ENCODE measurements at places on chromosomes 6 and 20. TPM values are rescaled to one million over a fixed set of nuclear protein-coding genes. Genes with fewer than 3 reads are reported as not detected.

DNA sequence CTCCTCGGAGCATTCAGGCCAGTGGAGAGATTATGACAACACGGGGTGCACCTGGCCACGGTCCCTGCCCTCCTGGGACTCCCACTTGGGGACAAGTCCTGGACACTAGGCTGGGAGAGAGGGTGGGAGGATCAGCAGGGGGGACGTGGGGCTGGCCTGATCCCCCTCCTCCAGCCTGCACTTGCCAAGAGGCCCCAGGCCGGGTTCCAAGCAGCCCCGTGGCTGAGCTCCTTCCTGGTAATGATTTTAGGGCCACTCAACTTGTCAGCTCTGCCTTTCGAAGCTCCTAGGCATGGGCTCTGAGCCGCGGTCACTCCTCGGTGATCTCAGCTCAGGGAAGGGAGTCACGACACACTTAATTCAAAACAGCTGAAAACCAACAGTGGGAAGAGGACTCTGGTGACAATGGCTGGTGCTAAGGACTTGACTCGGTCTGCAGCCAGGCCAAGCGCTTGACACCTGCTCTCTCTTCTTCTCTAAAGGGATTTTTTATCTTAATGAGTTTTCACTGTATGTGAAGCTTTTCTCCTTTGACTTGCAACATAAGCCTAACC lies 161.7 kb downstream of the BMP7 start:
- DNase-seq, result no peak

DNA sequence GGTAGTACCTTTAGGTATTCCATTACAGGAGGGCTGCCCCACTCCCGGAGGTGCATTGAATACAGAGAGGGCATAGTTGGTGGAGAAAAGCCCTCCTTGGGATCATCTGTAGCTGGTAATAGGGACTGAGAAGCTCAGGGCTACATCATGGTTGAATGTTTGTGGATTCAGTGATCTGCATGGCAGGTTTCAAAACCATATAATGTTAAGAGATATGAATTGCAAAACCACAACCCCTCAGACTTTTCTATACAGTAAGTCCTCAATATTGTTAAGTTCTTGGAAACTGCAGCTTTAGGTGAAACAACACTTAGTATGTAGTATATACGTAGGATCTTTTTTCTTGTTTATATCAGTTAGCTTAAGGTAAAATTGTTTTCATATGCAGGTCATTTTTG lies 11.3 kb downstream of the TULP4 start:
- DNase-seq, result no peak

DNA sequence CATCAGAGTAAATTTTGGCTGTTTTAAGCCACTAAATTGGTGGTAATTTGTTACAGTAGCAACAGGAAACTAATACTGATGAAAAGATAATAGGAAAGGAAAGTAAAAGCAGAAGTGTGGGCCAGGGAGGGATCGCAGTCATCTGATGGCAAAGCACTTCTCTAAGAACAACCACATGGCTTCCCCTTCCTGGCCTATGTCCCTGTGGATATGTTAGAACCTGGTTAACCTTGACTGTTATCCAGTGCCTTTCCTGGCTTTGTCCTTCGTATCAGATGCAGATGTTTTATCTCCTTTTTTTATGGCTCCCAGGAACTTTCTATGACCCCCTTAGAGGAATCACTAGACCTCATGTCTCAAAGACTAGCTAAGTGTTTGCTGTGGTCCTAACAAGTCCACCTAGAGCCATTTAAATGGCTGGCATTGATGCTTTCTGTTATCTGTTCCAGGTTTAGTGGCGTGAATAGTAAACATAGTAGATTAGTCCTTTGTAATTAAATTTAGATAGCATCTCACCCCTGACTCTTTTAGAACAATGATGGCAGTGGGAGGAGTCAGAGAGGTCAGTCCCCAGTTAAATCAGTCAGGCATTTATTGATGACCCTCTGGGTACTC lies 79.2 kb upstream of the PHACTR2 start:
- peak; percentile 4 for DNase-seq

GRCh38 chr6:31497531-31498476 lies at the start of gene MICB:
Gene MICB (plus strand): TSS chr6:31498145. CDS start chr6:31498194, 49 bp downstream.
- DNase-seq, result peak; percentile 86

DNA sequence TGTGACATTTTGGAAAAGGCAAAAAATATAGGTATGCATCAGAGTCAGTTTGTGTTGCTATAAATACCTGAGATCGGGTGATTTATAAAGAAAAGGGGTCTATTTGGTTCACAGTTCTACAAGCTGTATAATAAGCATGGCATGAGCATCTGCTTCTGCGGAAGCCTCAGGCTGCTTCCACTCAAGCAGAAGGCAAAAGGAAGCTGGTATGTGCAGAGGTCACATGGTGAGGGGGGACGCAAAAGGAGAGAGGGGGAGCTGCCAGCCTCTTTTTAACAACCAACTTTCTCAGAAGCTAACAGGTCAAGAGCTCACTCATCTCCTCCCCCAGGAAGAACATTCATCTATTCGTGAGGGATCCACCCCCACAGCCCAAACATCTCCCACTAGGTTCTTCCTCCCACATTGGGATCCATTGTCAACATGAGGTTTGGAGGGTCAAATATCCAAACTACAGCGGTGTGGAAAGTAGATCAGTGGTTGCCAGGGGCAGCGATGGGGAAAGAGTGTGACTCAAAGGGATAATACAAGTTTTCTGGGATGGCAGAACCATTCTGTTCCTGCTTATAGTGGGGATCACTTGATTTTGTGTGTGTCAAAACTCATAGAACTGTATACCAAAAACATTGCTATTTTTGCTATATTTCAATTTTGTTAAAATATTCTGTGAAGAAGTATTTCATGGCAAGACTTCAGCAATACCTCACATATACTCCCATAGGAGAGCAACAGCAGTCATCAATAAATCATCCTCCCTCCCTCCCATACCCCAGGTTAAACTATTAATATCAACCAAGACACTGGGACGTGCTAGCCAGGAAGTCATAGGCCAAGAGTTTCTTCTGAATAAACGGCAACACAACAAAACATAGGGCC lies 9.9 kb upstream of the FAM50B start:
- DNase-seq, result no peak

SDC4 gene
- total RNA-seq, result 25.5 TPM

DNA sequence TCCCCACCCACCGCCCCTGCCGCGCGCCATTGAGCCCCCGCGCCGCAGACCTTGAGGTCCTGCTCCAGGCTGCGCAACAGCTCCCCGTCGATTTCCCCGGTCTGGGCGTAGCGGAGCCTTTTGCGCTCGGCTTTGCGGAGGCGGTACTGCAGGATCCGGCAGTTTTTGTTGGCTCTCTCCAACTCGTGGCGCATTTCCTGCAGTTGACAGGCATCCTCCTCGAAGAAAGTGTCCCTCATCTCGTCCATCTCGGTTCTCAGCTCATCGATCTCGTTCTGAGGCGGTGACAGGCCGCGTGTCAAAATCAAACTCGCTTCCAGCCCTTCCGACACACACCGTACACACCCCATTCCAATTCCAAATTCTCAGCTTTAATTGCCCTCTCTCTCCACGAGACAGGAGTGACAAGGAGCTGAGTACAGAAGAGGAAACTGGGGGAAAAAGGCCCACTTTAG lies 4.3 kb downstream of the MTCL3 start:
- DNase-seq, result peak; percentile 56

SRXN1 gene
- 17.0 TPM for total RNA-seq

GRCh38 chr20:17971300-17972013 lies 2.6 kb downstream of the MGME1 start:
- DNase-seq, result no peak

DNA sequence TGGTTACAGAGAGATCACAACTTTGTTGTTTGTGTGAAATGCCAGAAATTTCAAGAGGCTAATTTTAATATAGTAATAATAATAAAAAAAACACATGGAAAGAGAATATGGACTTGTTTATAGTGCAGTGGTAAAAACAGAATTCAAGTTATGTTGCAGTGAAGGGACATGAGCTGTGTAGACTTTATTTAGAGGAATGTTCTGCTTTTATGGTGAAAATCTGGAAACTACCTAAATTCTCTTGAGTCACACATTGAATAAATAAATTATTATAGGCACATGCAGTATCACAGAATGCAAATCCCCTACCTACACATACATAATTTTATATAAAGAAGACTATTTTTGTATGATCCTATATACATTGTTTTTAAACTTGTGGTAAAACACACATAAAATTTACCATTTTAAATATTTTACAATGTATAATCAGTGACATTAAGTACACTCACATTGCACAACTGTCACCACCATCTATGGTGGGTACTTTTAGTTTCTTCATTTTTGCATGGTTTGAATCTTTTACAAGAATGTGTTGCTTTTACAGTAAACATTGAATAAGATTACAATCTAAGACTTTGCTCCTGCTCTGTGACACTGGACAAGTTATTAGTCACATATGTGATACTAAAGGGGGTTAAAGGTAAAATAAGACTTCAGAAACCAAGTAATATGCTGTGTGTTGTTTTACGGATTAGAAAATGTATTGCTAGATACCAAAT lies 107.4 kb downstream of the B3GAT2 start:
- DNase-seq, result no peak

DNA sequence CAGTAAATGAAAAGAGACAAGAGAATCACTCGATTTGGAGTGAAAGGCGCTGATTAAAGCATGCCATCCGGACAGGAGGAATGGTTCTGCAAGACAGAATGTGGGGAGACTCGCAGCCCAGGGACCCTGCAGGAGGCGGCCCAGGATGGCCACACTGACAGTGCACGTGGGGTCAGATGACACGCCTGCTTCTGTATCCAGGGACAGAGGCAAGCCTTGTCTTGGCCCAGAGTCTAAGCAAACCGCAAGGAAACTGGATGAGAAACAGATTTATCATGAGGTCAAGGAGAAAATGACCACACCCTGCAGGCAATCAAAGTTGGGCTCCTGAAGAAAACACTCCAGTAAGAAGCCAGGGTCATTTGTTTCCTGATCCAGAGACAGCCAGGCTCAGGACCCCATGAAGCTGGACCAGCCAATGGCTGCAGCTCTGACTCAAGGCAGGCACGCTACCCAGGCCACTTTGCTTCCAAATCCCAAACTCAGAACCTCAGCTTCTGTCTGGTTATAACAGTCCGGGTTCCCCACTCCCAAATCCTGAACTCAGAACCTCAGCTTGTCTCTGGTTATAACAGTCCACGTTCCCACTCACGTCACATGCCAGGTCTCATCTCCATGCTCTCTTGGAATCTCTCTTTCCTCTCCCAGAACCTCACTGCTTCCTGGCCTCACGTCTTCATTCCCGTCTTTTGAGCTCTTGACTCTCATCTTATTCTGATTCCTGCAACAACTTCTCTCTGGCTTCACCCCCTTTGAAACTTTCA lies 144.9 kb upstream of the THBS2 start:
- no peak for DNase-seq

DNA sequence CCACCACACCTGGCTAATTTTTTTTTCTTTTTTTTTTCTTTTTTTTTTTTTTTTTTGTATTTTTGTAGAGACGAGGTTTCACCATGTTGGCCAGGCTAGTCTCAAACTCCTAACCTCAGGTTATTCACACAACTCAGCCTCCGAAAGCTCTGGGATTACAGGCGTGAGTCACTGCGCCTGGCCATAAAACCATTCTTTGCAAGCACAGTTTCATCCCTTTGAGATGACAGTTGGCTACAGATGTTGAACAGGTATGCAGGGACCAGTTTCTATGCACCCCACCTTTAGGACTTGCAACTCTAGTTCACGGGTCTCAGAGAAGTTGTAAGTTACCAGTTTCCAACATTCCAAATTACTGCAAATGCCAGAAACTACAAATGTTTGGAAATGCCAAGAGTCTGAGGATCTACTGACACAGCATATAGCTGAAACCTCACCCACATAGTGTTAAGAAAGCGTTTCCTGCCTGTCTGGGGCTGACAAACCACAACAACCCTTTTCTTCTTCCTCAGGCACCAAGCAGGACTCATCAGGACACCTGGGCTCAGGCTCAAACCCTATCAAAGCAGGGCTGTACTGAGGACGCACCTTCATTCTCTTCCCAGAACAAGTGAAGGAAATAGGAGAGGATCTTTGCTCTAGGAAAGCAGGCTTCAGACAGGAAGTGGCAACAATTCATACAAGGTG lies 22.9 kb downstream of the ARHGAP18 start:
- DNase-seq, result peak; percentile 36

RAE1 gene
- 59.0 TPM for total RNA-seq

DNA sequence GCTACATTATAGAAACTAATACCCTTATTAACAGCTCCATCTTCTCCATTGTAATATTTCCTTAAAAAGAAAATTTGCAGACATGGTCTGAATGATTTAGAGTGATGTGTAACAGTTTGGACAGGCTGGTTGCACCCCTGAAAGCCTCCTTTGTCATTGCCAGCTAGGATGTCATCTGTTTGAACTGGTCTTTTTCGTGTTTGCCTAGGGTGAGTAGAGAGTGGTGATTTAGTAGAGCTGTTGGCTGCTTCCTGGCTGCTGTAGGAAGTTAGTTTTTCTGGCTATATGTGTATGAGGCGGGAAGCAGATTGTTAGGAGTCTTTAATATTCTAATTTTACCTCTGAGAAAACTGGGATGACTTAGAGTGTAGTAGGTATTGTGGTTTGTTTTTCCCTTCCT lies 101.1 kb downstream of the ZFAND3 start:
- DNase-seq, result no peak

GRCh38 chr20:23311947-23312506 lies 38.6 kb upstream of the NXT1 start:
- DNase-seq, result no peak

PPP1R16B gene
- total RNA-seq, result 65.4 TPM

ENPP5 gene
- total RNA-seq, result 0.38 TPM

GRCh38 chr6:169427856-169428255 lies 174.2 kb upstream of the THBS2 start:
- no peak for DNase-seq

DNA sequence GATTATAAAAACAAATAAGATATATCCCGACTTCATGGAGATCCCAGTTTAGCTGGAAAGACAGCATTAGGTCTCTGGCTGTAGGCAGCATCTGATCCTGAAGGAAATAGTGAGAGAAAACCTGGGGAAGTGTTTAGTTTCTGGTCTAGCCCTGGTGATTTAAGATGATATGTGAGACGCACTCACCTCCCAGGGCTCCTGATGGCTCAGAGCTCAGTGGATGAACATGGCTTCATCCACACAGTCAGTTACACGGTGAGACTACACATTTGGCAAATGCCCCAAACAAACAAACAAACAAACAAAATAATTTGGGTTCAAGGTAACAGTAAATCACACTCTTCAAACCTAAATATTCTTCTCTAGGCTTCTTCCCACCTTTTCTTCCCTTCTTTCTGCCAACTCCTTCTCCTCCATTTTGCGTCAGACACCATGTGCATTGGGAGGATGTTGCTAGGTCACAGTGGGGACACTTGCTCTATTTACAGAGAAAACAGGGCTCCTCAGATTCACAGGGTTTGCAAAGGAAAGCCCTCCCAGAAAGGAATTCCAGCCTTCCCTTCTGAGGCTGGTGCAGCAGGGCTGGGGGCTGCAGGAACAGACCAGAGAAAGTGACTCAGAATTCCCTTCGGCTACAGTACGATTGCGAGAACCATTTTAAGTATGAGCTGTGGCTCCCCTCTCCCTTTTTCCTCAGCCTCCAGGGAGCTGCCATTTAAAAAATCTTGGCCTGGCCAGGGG lies 59.6 kb upstream of the SALL4 start:
- DNase-seq, result no peak

DNA sequence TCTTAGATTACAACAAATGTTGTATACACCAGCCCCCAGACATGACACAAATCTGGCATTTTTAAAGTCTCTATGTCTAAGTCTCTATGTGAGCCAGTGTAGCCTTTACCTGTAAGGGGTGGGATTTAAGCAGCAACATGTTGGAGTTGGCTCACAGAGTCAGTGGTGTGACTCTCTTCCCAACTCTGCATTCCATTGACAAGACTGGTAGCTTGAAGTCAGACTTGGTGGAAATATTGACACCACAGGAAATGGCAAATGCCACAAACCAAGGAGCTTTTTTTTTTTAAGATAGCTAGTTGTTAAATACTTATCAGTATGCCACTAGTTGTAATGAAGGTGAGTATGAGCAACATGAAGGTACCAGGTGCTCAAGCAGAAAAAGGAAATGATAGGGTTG lies 103.1 kb upstream of the SMLR1 start:
- DNase-seq, result no peak

CLDN20 gene
- not detected for total RNA-seq

Data from activated naive CD8-positive, alpha-beta T cell treated with anti-CD3 and anti-CD28 coated beads for 36 hours (primary cell).